ENCODE measurements at places on chromosomes 12 and 14.

- no peak for DNase-seq
Observed at GRCh38 chr12:116370886-116371580, 93.5 kb upstream of the MED13L start.

GRCh38 chr12:53289891-53290290 lies 5.5 kb upstream of the PFDN5 start:
- DNase-seq, result no peak

GRCh38 chr14:20563971-20564370 lies 3.1 kb upstream of the RNASE9 start:
- no peak for DNase-seq

DNA sequence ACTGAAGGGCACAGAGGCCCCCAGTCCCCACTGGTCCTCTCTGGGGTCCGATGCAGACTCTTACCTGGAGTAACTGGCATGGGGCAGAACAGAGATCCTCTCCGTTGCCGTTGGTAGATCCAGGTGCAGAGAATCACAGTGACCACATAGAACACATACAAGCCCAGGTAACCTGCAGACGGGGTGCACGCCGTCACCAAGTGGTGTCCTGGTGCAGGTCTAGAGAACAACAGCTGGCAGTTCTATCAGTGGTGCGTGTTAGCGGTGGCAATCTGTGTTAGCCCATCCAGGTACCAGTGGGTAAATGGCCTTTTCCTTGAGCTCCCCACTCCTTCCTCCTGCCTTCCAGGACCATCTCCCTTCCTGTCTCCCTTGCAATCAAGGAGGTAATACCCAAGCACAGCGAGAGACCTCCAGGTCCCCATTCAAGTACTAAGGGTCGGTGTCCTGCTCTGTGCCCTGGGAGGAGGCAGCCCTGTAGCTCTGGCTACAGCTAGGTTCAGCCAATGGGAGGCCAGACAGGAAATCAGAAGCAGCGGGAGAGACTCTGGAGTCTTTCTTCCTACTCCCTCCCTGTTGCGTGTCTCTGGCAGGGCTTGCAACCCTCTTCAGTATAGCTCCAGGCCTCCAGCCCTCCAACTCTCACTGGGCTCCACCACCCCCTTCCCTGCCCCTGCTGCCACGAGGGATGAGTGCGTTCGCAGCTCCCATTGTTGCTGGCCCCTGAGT lies 15.8 kb downstream of the SLC8B1 start:
- DNase-seq, result no peak

- DNase-seq, result no peak
Observed at GRCh38 chr14:35410858-35411257, 6.3 kb upstream of the NFKBIA start.

GRCh38 chr14:56900726-56901125 lies 90.4 kb upstream of the OTX2 start:
- DNase-seq, result no peak

DNA sequence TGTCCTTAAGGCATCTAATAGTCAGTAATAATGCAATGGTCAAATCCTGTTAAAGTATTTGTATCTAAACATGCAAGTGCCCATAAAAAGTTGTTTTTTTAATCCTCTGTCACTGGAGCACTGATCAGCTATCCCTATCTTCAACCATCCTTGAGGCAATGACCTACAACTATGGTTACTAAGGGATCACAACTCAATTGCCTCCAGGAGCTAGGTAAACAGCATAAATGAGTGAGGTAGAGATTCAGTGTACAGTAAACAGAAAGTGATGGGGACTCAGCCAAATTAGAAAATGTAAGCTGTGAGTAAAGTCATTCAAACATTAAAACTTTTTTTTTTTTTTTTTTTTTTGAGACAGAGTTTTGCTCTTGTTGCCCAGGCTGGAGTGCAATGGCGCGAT lies 18.6 kb downstream of the SPPL3 start:
- DNase-seq, result no peak

GRCh38 chr12:56332512-56333196 lies 1.1 kb downstream of the PAN2 start:
- DNase-seq, result no peak

GRCh38 chr12:122867691-122868461 lies 28.0 kb downstream of the VPS37B start:
- DNase-seq, result no peak

DNA sequence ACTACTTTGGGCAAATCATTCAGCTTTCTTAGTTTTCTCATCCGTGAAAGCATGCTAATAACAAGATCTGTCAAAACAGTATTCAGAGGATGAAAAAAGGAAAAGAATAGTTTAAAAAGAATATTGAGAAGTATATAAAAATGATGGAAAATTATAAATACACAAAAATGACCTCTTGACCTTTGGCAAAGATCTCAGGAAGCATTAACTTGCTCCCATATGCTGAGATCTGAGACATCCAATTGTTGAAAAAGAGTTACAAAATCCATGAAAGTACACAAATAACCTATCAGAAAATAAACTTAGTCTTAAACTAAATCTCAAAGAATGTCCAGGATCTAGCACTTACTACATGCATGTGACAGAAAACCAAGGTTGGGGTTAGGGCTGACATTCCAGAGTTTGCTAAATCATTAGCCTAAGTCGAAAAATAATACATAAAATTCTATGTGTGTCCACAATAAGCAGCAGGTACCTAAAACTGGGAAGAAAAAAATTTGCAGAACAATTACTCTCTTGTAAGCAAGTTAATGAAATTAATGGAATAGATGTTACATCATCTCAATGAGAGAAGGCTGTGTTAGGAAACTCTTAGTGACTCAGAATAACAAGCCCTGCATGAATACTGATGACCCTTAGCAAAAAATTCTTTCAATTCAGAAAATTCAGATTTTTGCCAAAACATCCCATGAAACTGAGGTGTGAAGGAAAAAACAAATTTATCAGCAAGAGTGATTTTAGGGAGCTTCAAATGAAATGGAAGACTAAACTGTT lies 3.4 kb downstream of the PAH start:
- no peak for DNase-seq

- no peak for DNase-seq
Observed at GRCh38 chr14:24172261-24172860, 481 bp downstream of the REC8 start.

DNA sequence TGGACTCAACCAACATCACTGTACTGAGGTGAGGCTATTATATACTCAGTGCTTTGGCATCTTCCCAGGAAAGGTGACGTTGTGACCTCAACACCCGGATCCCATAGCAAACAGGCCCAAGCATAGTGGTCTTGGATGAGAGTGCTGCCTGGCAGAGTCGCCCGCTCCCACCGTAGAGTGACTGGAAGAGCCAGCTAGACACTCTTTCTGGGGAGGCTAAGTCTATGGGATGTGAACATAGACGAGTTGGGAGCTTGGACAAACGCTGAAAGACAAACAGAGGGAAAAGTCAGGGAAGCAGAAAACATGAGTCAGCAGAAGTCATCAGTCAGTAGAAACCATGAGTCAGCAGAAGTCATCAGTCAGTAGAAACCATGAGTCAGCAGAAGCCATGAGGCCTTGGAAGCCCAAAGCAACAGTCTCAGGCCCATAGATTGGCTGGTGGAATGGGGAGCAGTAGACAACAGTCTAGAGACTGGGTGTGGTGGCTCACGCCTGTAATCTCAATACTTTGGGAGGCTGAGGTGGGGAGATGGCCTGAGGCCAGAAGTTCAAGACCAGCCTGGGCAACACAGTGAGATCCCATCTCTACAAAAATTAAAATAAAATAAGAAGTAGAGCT lies 66.4 kb upstream of the MAP1LC3B2 start:
- no peak for DNase-seq

DNA sequence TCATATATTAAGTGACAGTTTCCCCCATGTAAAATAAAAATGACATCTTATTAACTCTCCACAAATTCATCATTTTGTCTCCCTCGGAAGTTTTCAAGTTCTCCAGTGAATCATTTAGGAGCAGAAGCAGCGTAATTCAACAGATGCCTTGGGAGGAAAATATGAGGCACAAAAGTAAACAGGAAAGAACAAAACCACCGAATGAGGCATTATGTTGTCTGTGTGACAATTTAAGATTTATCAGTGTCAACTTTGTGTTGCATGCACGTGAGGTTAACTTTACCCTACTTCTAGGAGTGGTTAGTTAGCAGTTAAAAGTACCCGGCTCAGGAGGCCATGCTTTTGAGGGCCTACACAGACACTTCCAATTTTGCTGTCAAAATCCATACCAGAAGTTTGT lies 258.6 kb downstream of the IPO8 start:
- DNase-seq, result no peak

- no peak for DNase-seq
Observed at GRCh38 chr14:100841761-100842403, 16.0 kb downstream of the MEG3 start.

GRCh38 chr12:118534003-118534402 lies 157.6 kb downstream of the SUDS3 start:
- no peak for DNase-seq

DNA sequence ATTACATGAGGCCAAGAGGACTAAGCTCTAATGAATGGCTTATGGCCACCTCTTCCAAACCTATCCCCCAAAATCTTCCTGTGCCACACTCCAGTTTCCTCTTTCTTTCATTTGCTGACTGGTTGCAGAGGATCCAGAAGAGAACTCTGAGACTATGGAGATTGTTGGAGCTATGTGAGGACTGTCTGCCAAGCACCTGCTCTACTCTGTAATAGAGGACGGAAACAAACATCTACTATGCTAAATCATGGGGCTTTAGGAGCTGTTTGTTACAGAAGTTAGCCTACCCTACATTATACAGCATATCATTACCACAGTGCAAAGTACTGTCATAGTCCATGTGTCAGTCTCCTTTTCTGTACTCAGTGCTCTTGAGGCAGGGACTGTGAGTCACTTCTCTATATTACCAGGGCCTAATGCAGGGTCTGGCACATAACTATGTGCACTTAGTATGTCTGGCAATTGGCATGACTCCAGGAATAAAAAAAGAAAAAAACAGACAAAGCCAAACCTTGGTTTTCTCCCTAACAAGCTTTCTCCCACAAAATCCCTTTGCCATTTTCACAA lies 95.1 kb downstream of the RPAP3 start:
- no peak for DNase-seq

DNA sequence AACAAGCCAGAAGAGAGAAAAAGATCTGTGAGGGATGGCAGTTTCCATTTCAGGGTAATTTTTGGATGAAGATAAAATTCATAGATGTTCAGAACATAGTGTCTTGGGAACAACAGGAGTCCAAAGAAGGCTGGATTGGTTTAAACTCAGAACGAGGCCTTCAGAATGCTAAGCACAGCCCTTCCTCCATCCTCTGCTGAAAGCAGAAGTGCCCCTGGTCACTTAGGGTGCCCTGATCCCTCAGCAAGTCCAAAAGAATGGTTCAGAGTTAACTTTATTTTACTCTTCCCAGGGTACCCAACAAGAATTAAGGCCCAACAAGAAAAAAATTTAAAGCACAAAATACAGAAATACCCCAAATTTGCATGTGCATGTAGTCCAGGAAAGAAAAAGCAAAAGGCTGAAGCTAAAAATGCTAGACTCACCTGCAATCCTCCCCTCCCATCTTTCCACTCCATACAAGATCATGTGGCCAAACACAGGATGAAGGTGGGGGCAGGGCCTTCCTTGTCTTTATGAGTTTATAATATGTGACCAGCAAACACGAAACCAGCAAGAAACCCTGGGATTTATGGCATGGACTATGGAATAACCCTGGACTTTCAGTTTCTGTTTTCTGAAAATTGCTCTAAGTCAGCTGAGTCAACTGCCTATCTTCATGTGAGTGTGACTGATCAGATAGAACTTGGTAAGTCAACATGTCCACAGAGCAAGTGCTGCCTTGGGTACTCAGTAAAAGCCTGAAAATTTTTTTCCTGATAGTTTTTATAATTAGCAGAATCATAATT lies 21.2 kb downstream of the MAX start:
- DNase-seq, result no peak

GRCh38 chr14:39038542-39038941 lies 64.5 kb downstream of the SEC23A start:
- no peak for DNase-seq

DNA sequence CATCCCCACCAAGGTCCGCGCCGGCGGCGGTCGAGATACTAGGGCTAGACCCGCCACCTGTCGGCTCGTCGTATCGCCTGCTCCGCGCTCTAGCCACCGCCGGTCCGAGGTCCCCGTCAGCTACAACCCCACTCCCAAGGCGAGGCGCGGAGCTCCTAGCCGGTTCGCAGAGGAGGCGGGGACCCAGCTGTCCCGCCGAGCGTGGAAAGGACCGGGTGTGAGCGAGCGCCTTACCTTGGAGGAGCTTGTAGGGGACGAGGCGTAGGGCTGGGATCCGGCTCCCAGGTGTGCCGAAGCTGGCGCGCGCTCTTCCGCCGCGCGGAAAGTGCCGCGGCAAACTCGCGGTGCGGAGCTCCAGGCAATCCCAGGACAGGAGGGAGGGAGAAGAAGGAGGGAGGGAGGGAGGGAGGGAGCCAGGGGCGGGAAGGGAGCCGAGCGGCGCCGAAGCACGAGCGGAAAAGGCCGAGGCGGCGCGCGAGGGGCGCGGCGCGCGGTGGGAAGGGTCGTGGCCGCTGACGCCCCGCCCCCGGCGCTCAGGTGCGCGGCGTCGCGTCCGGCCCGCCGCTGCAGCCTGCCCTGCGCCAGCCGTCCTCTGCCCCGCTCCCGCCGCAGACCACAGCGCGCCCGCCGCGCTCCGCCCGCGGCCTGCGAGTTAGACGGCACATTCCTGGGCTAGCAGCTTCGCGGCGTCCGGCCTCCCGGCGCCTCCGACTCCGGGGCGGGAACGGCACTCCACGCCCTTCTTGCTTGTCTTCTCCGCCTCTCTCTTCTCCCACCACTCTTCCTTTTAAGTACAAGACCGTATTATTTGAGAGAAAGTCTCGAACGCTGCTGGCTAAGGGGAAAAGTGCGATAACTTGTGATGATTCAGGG lies at the start of gene PAWR:
Gene PAWR, minus strand, starts transcription at position 327 of the 873 bp plus-strand sequence. CDS start 720 bp downstream, outside the sequence.
- no peak for DNase-seq

GRCh38 chr12:3592856-3593625 lies 102.0 kb downstream of the PRMT8 start:
- no peak for DNase-seq
